ENCODE measurements at places on chromosomes 6 and 20.

- DNase-seq = no peak
Measured at GRCh38 chr20:16816192-16816591, 68.0 kb downstream of the OTOR start.

- no peak for DNase-seq
Measured at GRCh38 chr6:5084360-5084780, 771 bp upstream of the PPP1R3G start.

DNA sequence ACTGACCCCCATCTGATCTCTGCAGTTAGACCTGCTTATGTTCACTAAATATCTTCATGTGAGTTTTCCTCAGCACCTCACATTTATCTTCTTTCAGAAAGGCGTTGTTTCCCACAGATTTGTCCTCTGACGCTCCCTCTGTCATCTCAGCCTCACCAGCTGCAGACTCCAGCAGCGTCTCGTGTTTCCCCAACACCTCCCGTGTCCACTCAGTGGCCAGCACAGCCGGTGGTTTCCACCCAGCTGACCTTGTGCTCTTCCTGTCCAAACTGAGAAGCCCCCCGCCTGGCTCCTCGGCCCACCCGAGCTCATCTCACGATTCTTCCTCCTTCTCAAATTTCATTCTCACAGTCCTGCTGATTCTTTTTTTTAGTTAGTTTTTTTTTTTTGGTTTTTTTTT lies 12.5 kb downstream of the ERMARD start:
- DNase-seq = no peak

DNA sequence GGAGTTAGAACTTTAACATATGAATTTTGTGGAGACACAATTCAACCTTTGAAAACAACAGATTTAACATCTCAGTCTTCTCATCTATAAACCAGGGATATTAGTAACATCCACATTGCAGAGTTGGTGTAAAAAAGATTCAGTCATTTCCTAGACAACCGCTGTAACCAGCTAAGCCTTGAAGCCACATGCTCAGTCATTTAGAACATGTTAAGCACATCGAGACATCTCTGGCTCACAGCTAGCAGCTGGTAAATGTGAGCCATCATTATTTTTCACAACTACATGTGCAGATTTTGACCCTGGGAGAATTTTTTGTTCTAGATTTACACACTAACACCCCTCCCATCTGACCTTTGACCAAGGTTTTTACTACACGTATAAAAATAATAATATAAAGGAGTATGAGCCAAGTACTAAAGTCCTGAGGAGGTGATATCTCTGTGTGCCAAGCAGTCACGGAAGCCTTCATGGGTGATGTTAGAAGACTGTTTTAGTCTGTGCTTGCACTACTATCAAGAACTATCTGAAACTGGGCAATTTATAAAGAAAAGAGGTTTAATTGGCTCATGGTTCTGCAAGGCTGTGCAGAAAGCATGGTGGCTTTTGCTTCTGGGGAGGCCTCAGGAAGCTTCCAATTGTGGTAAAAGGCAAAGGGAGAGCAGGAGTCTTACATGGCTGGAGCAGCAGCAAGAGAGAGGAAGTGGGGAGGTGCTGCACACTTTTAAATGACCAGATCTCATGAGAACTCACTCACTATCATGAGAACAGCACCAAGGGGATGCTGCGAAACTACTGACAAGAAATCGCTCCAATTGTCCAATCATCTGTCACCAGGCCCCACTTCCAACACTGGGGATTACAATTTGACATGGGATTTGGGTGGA lies 48.7 kb upstream of the IL20RA start:
- DNase-seq = no peak

- DNase-seq = no peak
Measured at GRCh38 chr20:55514531-55514930, 490.8 kb downstream of the CBLN4 start.

DNA sequence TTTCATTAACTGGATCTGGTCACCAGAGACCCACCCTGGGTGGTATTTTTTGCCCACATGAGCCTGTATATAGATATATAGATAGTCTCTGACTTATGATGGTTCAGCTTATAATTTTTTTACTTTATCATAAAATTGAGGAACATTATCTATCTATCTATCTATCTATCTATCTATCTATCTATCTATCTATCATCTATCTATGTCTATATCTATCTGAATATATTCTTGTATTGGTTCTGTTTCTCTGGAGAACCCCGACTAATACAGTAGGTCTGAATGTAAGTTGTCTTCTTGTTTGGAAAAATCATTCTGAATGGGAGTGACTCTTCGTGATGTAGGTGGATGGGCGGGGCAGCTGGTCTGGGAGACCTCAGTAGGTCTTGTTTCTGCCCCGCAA lies 13.3 kb upstream of the CDKN1A start:
- DNase-seq = no peak

- no peak for DNase-seq
Measured at GRCh38 chr6:123712831-123713230, 76.1 kb upstream of the TRDN start.

DNA sequence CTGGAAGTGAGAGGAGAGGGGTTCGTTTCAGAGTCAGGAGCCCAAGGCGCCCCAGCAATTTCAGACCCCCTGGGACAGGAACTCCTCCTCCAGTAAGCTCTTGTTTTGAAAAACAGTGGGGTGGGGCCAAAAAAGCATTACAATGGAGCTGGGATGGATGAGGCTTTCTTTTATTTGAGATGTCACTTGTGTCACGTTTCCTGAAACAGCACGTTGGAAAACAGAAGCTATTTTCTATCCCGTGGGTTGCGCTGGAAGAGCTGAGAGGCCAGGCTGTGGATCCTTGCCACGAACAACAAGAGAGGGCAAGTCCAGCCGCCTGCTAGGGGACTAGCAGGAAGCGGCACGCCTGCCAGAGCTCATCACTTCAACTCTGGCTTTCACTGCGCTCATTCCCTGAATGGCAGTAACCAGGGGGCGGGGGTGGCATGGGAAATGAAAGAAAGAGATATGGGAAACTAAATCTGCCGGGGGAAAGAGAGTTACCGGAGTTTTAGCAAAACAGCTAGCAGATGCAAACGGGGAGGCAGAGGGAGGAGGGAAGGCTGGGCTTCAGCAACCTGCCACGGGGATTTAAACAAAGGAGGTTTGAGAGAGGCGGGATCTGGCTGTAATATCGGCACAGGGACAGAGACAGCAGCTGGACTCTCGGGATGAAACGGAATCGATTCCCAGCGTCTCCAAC lies 34.6 kb downstream of the GCNT2 start:
- DNase-seq = no peak
